Fibroblast of skin of left biceps (primary cell): ENCODE measurements at places on chromosomes 16 and 17.

DNA sequence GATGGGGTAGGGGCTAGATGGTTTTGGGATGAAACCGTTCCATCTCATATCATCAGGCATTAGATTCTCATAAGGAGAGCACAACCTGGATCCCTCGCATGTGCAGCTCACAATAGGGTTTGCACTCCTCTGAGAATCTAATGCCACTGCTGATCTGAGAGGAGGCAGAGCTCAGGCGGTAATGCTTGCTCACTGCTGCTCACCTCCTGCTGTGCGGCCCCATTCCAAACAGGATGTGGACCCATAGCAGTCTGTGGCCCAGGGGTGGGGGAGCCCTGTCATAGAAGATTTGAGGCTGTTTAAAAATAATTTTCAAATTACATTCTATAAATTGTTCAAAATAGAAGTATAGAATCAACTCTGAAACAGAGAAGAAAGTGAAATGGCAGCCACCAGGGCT, 50.8 kb downstream of the PHKB start:
- no peak for DNase-seq

DNA sequence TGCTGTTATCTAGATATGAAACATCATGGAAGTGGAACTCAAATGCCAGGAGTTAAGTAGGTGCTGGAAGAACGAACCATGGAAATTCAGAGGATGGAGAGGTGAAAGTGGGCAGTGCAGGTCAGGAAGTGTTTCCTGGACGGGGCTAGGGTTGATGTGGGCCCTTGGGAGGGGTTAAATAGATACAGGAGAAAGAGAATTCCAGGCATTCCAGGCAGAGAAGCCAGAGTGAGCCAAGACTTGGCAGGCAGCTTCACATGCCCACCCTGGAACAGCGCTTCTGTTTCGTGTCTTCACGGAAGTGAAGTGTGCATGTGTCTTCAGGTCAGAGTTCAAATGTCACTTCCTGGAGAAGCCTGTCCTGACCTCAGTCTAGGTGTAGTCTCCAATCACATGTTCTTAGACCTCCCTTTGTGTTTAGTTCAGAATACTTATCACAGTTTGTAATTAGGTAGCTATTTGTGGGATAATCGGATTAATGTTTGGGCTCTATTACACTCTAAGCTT, 41.3 kb downstream of the GP2 start:
- DNase-seq, result no peak

DNA sequence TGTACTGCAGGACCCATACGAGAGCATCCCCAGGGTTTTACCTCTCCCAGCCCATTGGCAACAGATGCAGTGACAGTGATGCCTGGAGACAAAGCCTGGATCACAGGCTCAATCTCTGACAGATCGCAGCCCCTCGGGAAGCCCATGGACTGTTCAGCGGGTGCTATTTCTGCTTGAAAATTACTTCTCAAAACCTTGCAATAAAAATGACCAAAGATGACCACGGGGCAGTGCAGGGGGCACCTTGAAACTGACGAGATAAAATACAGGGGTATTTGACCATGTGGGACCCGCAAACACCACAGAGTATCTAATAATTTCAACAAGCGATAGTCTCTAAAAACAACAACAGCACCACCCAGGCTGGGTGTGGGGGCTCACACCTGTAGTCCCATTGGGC, 118.3 kb downstream of the C16orf95 start:
- DNase-seq, result no peak

- no peak for DNase-seq
Observed at GRCh38 chr16:67551972-67552371, 10.4 kb upstream of the CTCF start.

DNA sequence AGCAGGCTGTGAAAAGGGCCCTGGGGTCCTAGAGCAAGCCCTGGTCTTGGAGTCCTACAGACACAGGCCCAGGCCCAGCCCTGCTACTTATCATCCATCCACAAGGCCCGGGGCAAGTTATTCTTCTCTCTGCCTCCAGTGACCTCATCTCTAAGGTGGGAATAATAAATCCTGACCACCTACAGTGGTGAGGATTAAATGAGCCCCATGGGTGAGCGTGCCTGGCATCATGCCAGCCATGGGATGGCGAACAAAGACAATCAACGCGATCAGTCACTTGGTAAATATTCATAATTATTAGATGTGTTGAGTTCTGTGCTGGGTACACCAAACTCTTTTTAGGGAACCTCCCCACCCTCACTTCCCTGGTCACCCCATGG, 5.5 kb downstream of the KRT15 start:
- no peak for DNase-seq
